GM20000 (cell line): ENCODE measurements at places on chromosomes 2 and 18.

GRCh38 chr2:24269265-24269664 is 91.1 kb downstream of the ITSN2 start:
- DNase-seq, result no peak

DNA sequence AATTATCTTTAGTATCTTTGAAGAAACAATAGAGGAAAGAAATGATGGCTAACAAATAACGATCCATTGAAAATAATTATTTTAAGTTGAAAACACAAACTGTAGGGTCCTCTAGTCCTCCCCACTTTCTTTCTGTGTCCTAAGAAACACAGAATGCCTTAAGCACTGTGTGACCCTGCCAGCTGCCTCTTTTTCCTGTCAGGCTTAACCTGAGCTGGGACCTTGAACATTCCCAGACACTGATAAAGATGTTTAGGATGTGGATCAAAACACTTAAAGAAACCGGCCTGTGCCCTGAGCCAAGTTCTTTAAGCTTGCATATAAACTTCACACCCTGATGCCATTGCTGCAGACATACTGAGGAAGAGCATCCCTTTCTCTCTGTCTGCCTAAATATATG is 755.4 kb upstream of the VRK2 start:
- DNase-seq, result no peak

GRCh38 chr2:98476192-98476868 is 31.7 kb downstream of the INPP4A start:
- DNase-seq, result peak; percentile 45

DNA sequence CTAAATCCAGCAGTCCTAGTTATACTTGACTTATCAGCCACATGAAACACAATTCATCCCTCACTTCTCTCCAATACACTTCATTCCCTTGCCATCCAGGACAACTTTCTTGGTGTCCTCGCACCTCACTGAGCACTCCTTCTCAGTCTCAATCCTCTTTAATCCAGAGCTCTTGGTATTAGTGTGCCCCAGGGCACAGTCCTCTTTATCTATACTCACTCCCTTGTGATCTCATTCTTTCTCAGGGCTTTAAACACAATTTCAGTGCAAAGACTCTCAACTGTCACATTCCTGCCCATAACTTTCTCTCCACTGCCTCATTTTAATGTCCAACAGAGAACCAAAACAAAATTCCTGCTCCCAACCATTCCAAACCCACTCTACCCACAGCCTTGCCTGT is 60.8 kb upstream of the SPOPL start:
- DNase-seq, result no peak

- DNase-seq, result no peak
These were observed 164.1 kb upstream of the ZSWIM2 start for GRCh38 chr2:187013058-187013457.

DNA sequence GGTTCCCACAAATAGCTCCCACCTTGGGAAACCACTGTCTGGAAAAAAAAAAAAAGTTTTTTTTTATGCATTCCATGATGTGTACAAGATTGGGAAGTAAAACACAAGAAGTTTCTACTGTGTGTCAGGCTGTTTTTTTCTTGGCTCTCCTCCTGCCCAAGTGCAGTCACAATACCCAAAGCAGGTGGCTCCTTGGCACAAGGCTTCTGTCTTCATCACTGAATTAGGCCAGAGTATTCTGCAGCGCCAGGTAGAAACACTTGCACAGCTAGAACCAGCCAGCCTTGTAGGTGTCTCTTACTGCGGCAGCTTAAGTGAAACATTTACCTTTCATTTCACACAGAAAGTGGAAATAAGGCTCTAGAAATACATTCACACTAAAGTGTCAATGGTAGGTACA is 23.8 kb upstream of the MAL start:
- no peak for DNase-seq

DNA sequence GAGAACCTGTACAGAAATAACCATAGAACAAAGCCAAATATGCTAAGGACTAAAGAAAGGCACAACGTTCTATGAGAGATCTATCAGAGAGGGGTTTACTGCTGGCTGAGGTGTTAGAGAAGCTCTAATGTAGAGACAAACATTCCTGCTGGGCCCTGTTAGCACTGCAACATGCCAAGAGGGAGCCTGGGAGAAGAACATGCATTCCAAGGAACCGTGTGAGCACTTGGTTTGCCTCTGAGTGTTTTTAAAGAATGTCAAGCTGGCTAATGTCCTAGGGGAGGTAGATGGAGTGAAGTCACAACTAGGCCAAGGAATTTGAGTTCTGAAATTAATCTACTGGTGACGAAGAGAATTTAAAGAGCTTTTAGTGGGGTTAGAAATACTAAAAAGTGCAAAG is 384.3 kb upstream of the LYPD1 start:
- no peak for DNase-seq

DNA sequence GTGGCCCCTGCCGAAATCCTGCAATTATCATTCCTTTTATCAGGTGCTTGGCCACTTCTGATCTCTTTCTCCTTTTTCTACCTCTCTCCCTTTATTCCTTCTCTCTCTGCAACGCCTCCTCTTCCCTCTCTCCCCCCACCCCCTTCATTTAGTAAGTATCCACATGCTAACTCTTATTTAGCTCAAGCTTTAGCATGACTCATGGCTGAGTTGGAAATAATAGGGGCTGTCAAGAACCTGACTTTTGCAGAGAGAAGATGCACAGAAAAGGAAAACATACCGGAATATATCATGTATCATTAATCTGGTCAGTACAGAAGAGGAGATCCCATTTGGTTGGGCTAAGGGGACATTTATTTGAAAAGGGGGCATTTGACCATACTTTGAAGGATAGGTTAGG is 33.1 kb downstream of the FAM171B start:
- DNase-seq, result no peak

DNA sequence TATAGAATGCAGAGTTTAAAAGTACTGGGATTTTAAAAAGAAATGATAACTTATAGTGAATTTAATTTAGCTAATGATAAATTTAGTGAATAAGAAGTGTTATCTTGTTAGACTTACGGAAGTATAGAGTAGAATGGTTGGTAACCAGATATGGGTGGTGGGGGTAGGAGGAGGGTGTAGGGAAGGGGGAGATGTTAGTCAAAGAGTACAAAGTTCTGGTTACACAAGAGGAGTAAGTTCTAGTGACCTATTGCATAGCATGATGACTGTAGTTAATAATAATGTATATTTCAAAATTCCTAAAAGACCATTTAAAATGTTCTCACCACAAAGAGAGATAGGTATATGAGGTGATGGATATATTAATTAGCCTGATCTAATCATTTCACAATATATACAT is 184.8 kb upstream of the STON1 start:
- DNase-seq, result no peak
